Breast epithelium (tissue), 4 donors: ENCODE measurements at places on chromosomes 12 and 14.

GRCh38 chr12:94969424-94969823, 34.1 kb downstream of the NDUFA12 start:
- DNase-seq = no peak

- DNase-seq = no peak
Measured at GRCh38 chr12:21223930-21224329, 92.9 kb downstream of the SLCO1B1 start.

DNA sequence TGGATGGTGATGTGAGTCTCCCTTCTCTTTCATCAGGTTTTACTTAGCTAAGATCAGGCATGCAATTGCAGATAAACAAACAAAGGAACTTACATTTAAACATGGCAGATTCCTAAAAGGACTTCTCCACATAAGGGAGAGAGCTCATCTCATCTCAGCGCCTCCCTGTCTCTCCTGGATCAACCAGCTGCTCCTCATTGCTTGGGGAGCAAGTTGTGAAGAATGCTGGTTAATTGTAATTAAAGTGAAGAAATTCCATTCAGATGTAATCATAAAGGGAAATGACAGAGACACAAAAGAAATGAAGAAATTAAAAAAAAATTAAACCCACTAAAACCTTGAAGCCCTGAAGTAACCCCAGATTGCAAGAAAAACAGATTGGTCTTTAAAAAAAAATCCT, 104.4 kb upstream of the DIO2 start:
- no peak for DNase-seq

- no peak for DNase-seq
Measured at GRCh38 chr12:46380022-46380796, 7.6 kb upstream of the SLC38A2 start.

DNA sequence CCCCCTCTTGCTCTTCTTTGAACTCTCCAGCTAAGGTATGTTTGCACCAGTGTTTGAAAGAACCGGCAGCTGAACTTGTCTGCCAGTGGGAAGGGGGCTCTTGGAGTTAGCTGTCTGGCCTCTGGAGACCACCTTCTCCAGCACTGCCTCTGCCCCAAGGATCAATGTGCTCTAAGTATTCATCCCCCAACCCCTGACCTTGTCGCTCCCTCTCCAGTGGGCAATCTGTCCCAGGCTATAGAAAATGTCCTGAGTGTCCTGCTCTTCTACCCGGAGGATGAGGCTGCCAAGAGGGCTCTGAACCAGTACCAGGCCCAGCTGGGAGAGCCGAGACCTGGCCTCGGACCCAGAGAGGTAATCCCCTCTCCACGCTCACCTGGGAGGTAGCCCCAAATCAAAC, 2.8 kb downstream of the P3H3 start:
- no peak for DNase-seq

GRCh38 chr14:87278415-87278814, 714.6 kb downstream of the GALC start:
- no peak for DNase-seq

DNA sequence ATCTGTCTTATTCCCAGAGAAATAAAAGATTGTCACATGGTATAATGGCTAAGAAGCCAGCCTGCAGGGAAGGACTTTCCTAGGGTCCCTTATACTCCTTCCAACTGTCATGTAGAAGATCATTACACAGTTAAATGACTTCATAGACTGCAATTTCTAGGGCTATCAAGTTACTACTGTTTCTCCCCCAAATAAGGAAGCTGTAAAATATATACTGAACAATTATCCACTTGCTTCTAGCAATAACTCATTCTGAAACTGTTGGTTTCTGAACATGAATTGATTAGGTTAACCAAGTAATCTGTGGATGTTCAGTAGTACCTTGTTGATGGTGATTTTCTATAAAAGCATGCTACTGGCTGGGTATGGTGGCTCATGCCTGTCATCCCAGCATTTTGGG, 44.6 kb downstream of the A2ML1 start:
- no peak for DNase-seq

GRCh38 chr12:94297096-94297699, 148.8 kb downstream of the PLXNC1 start:
- no peak for DNase-seq

GRCh38 chr12:104752016-104752415, 206.1 kb downstream of the SLC41A2 start:
- no peak for DNase-seq

- DNase-seq = no peak
Measured at GRCh38 chr14:30234966-30235365, 307.3 kb upstream of the PRKD1 start.

GRCh38 chr14:94123296-94123695, 6.1 kb downstream of the IFI27L2 start:
- no peak for DNase-seq

DNA sequence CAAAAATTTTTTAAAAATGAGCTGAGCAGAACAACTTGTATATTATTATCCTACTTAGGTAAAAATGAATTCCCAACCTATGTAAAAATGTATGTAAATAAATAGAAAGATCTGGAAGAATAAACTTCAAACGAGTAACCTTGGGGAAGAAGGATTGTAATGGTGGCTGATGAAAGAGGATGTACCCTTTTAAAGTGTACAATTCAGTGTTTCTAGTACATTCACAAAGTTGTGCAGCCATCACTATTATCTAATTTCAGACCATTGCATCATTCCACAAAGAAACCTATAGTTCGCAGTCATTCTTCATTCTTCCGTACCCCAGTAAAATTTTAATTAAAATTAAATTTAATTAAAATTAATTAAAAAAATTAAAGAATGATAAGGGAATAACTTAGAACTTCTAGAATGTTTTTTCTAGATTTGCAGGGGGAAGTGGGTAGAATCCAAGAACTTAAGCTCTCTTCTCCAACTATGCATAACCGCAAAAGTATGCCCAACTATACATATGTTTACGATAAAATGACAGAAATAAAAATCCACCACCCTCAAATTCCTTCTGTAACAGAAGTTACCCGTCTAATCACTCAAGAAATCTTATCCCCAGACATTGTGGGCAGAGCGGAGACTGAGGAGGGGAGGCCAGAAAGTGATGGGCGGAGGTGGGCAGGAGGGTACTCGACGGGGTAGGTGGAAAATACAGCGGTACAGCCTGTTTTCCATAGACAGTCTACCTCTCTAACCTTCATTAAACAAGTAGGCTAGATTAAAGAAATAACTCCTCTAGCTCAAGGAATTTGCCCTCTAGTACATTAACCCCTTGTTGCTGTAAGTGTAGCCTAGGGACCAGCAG, 921 bp downstream of the DEPDC4 start:
- no peak for DNase-seq

- no peak for DNase-seq
Measured at GRCh38 chr14:20632831-20633691, 8.4 kb downstream of the OR6S1 start.

- no peak for DNase-seq
Measured at GRCh38 chr14:103362780-103363179, 22.4 kb upstream of the MARK3 start.

DNA sequence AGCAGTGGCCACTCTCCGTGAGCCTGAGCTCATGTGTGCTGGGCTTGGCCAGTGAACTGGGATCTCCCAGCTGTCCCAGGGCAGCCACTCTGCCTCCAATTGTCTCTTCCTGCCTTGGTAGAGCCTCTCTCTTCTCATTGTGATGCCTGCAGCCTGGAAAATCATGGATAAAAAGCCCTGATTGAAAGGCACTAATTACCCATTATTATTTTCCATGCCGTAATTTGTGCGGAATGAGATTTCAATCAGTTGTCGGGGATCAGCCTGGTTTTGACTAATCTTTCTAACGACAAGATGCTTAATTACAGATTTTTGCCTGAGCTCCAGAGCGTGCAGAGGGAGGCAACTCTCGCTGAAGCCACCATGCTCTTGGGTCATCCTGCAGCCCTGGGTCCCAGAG, 52.7 kb downstream of the ESRRB start:
- DNase-seq = no peak

GRCh38 chr14:47763188-47763854, 87.9 kb upstream of the MDGA2 start:
- DNase-seq = no peak

- no peak for DNase-seq
Measured at GRCh38 chr12:76074701-76075336, 9.7 kb downstream of the NAP1L1 start.

DNA sequence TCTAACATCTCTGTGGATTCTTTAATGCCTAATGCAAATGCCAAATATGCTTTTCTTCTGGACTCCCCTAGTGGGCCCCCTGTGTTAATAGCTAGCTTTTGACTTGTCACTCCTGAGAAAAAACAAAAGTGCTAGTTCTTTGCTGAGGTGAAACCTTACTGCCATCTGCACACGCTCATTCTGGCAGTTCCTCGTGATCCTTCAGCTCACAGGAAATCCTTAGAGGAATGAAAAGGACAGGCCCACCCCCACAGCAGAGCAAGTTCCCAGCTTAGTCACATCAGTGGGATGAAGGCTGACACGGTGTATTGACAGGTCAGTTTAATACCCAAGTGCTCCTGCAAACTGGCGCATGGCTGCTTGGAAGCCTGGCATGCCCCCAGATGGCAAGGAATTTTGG, 165.1 kb upstream of the ATP2B1 start:
- no peak for DNase-seq

DNA sequence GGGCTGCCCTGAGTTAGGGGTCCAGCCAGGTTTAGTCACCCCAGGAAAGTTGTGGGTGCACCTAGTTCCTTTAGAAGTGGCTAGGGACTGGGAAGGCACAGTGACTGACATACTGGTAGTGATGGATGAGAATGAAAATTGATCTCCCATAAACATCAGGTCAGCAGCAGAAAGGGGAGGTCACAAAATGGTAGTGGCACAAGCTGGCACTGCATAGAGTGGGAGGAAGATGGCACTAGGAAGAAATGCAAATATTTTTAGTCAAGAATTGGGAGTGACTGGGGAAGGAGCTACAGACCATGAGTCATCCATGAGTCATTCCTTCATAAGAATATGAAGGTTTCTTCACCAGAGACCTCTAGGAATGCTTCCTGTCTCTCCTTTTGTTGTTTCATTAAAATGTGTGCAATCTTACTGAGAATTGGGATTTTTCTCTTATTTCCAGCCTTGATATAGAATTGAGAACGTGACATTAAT, 198.3 kb upstream of the AMIGO2 start:
- no peak for DNase-seq

DNA sequence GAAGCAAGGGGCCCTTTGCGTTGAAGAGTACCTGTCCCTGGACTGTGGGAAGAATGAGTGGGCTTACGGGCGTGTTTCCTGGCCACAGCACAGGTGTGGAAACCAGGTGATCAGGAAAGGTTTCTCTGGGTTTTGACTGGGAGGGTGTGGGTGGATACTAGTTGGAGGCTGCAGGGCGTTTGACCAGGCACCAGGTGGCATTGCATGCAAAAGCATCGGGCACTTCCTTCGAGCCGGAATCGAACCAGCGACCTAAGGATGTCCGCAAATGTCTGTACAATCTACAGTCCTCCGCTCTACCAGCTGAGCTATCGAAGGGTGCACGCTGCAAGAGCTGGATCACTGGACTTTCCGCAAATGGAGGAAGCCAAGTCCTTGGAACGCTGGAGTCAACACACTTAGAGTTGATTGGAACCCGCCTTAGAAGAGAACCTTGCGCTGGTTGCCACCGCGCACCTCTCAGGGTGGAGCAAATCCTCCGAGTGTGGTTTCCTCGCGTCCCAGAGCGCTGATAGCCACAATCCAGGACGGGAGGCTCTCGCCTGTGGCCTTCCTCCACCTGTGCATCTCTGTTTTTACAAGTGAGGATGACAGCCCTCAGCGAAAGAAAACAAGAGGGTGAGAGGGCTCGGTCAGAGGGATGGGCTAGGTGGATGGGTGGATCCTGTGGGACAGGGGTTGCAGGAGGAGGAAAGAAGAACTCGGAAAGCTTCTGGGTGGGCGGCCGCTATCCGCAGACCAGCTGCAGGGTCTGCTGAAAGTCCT, 21.2 kb upstream of the RNASE4 start:
- peak; percentile 83 for DNase-seq

DNA sequence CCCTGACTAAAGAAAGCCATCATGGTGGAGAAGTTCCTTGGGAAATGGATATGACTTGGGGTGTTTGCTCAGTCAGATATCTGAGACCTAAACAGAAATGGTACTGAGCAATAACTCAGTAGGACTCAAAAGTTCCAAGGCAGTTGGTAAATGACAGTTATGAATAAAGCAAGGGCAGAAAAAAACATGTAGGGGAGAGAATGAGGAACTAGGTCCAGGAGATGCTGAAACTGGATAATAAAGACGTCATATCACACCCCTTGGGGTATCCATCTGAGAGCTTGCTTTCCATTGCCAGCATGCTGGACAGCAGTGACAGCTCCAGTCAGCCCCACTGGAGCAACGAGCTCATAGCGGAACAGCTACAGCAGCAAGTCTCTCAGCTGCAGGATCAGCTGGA, 37.5 kb downstream of the RPGRIP1 start:
- no peak for DNase-seq

DNA sequence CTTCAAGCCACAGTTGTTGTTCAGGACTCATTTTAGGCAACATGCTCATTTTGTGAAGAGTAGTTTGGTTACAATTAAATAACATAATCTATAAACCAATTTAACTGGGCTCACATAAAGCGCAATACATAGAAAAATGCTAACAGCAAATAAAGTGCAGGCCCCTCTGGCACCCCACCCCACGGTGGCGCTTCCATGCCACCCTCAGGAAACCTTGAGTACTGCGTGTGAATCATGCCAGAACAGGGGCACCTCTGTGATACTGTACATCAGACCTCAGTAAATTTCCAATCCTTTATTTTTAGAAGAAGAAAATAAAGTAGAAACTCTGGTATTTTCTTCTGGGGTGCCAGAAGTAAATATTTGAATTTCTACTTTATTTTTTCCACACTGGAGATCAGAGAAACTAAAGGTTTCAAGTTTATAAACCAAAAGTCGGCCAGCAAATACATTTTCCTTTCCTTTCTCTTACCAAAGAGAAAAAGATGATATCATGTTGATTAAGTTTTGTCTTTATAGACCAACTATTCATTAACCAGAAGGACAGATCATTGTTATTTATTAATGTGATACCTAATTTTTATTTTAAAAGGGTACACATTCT, 316.8 kb downstream of the PAWR start:
- no peak for DNase-seq

DNA sequence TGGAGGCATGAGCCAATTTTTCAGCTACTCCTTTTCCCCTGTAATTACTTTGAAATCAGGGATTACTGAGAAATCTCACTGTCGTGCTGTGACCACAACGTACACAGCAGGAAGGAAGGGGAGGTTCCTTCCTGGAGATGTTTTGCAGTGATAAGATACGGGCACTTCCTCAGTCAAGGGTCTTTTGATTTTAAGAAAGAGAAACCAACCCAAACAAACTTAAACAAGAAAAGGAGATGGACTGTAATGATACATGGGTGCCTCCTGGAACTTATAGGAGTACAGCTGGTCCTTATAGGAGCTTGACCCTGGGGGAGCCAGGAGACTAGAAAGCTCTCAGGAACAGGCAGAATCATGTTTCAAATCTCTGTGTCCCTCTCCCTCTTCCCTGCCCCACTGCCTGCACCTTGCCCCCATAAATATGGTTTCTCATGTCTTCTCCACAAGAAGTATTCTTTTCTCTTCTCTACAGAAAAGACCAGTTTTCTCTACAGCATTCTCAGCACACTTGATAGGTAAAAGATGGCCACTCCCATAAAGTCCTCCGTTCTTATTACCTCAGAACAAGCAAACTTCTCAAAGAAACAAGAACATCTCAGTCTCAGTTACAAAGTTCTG, 281.1 kb upstream of the AMIGO2 start:
- DNase-seq = no peak

GRCh38 chr14:34032720-34033119, 81.8 kb upstream of the EGLN3 start:
- DNase-seq = no peak
